ENCODE measurements at places on chromosomes 6 and 20.

- no peak for DNase-seq
Measured at GRCh38 chr20:4160761-4161305, 145.5 kb upstream of the RNF24 start.

DNA sequence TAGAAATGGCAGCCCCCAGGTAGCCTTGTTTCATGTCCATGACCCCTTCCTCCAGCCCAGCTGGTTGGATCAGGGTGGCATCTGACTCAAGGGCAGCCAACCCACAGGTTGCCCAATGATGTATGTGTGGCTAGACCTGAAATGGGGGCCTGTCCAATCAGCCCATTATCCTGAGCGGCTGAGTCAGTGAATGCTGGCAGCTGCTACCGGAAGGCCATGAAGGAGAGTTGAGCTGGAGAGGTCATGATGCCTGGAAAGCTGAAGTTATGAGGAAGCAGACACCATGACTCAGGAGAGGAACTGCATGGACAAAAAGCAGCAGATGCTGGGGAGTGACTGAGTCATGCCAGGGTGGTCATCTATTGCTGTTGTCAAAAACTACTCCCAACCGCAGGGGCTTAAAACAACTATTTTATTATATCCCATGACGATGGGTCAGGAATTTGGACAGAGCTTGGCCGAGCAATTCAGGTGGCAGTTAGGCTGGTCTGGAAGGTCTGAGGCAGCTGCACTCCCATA is 67.3 kb downstream of the MDGA1 start:
- DNase-seq, result peak; percentile 99

- DNase-seq, result no peak
Measured at GRCh38 chr6:21219241-21219640, 374.3 kb upstream of the SOX4 start.

- no peak for DNase-seq
Measured at GRCh38 chr6:39941138-39941537, 6.9 kb upstream of the MOCS1 start.

GRCh38 chr20:9374072-9374471 is 140.3 kb upstream of the LAMP5 start:
- DNase-seq, result no peak

GRCh38 chr20:39070484-39071231 is 108.5 kb downstream of the DHX35 start:
- DNase-seq, result no peak

- no peak for DNase-seq
Measured at GRCh38 chr6:107442938-107443607, 16.3 kb downstream of the PDSS2 start.

GRCh38 chr6:14189074-14189473 is 71.5 kb downstream of the CD83 start:
- DNase-seq, result no peak

DNA sequence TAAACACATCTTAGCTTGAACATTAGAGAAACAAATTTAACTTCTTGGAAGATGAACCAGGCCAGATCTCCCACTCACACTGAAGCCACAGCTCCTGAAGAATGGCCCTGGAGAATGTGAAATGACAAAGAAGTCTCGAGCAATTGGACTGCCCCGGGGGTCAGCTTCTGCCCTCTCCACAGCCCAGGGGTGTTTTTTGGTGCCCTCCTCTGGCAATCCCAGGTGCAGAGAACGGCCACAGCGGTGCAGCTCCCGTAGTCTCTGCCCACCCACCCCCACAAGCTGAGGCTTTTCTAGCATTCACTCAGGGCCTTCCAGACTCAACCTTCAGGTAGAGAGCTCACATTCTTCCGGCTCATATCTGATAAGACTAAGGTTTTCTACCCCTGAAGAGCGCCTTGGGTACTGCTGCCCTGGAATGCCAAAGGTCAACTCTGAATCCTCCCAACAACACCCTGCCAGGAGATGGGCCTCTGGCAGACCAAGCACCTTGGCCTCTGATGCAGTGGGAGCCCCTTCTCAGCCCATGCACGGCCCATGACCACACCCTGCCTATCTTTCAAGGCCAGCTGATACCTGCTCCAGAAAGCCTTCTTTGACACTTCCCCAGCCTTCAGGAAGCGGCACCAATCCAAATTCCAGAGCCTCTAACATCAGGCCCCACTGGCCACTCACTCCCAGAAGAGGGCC is 208.3 kb downstream of the SYNDIG1 start:
- no peak for DNase-seq

DNA sequence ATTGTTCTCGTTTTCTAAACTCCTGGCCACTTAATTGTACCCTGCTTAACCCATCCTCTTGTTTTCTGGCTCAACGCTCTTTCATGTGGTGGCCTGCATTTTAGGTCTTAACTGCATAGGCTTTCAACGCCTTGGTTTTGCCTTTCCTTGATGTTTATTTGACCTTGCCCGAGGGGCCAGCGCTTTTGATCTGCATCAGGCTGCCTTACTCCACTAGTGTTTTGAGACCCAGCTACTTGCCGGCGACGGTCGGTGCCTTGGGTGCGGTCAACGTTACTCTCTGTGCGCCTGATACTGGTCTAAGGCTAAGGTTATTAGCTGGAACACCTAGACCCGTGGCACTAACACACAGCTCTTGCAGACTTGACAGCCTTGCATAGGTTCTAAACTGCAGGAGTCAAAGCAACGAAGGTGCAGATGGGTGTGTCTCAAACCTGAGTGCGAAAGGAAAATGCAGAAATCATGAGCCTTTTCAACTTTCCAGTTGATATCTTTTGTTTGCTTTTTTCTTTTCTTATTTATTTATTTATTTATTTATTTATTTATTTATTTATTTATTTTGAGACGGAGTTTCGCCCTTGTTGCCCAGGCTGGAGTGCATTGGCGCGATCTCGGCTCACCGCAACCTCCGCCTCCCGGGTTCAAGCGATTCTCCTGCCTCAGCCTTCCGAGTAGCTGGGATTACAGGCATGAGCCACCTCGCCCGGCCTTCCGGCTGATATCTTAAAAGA is 138.8 kb downstream of the HFE start:
- no peak for DNase-seq
